ENCODE measurements at places on chromosomes 2 and 18. TPM values are rescaled to one million over a fixed set of nuclear protein-coding genes. Genes with fewer than 3 reads are reported as not detected.

DNA sequence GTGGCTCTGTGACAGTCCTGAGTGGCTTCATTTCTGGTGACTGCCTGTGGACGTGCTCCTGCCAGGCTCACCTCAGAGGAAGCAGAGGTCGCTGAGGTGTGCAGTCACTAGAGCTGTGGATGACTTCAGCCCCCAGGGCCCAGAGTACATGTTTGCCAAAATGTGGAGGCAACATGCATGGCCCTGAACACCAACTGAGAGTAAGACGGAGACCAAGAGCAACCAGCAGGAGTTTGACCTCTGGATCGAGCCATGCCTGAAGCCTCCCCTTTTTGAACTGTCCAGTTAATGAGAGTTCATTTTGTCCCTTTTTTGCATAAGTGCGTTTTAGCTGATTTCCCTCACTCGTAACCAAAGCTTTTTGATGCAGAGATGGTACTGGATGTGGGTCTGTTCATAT lies 184.9 kb downstream of the RTP5 start:
- DNase-seq: no peak

DNA sequence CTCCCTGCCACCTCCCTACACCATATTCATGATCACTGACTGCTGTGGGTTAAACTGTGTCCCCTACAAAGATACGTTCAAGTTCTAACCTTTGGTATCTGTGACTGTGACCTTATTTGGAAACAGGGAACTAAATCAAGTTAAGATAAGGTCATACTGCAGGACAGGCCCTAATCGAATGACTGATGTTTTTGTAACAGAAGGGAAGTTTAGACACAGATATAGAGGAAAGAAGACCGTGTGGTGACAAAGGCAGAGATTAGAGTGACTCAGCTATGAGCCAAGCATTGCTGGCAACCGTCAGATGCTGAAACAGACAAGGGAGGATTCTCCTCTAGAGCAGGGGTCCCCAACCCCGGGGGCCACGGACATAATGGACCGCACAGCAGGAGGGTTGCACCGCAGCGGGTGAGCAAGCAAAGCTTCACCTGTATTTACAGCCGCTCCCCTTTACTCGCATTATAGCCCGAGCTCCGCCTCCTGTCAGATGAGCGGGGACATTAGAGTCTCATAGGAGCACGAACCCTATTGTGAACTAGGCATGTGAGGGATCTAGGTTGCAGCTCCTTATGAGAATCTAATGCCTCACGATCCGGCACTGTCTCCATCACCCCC lies 28.9 kb upstream of the RNF152 start:
- no peak for DNase-seq

DNA sequence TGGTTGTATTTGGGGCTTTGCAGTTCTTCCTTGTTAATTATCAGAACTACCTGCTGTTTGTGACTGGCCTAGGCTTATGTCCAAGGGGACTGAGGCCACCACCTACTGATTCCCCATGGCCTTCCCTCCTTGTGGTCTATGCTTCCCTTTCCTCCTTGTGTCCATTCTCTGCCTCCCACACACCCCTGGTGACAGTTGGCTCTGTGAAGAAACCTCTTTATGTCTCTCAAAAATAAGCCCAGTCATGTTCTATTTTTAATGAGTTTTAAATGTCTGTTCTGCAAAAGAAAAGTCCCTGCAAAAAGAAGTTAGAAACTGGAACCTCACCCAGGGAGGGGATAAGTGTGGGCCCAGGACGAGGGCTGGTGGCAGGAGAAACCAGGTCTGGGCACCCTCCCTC lies 105.0 kb downstream of the SMC6 start:
- no peak for DNase-seq

DNA sequence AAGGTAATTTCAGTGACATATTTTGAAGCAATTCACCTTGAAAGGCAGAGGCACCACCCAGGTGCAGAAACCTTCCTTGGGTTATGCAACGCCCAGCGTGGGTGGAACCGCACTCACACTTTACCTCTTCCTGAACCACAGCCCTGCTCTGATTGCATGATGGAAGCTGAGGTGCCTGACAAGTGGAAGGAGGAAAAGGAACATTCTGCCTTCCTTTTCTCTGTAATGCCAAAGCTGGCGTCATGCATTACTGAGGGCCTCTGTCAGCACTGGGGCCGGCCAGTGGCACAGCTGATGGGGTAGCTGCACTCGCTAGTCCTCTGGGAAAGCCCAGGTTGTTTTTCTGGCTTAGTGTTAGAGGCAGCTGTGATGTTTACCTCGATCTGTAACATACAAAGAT lies 266.5 kb downstream of the NEDD4L start:
- peak; percentile 78 for DNase-seq

GRCh38 chr2:241553981-241554380 lies 4.6 kb upstream of the BOK start:
- no peak for DNase-seq

DNA sequence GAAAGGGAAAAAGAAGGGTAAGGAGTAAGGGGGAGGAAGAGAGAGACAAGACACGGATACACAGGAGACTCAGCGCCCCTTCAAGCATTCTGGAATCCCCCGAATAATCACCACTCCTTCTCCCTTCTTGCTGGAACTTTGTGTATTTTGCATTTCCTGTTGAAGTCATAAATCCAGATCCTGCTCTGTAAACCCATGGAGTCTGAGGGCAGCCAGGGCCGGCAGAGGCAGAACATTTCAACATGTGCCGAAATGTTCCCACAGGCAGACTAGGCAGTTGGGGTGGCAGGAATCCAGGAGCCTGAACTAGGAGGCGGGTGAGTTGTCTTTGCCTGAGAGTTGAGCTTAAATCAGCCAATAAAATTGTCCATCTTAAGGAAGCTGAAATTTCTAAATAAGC lies 193.1 kb downstream of the SH3RF3 start:
- DNase-seq: peak; percentile 81

DNA sequence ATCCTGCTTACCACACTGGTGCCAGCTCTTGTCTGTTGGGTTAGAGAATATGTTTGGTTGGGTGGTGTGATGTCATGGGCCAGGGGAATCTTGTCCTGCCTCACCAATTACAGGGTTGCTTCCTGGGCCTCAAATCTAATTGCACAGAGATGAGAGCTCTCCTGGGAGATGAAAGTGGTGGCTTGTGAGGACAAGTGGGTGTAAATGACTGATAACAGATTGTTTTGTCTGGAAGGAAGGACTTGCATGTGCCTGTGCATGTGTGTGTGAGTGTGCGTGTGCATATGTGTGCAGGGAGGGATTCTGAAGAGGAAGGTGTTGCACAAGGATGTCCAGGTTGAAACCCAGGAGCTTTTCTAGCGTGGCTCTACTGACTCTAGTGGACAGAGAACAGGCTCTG lies 271.9 kb downstream of the LOXHD1 start:
- DNase-seq: no peak

GRCh38 chr2:64166637-64167420 lies 22.6 kb upstream of the PELI1 start:
- DNase-seq: no peak

Gene RPRM
- not detected for total RNA-seq

Gene LRPPRC
- 95.9 TPM for total RNA-seq

Gene MOCOS
- 0.45 TPM for total RNA-seq

Gene DCC
- total RNA-seq: not detected

All from stomach (tissue), 19 donors.